ENCODE measurements at places on chromosomes 1 and 21.

- no peak for DNase-seq
Observed at GRCh38 chr1:207832796-207833195, 78.1 kb downstream of the CD34 start.

DNA sequence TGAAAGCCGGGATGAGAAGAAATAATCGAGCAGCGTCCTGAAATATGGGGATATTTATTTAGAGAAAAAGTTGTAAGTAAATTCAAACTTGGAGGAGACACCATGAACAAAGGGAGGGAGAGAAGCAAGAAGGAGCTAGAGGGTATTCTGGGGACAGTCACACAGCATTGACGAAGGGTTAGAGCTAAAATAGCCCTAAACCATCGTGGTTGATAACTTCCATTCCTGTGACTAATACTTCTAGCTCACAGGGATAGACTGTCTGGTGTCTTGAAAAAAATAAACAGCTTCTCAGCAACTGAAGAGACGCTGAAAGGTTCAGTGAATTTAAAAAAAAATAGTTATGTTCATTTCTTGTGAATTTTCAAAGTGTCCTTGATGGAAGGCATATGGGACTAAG, 86.7 kb downstream of the LRRC53 start:
- no peak for DNase-seq

DNA sequence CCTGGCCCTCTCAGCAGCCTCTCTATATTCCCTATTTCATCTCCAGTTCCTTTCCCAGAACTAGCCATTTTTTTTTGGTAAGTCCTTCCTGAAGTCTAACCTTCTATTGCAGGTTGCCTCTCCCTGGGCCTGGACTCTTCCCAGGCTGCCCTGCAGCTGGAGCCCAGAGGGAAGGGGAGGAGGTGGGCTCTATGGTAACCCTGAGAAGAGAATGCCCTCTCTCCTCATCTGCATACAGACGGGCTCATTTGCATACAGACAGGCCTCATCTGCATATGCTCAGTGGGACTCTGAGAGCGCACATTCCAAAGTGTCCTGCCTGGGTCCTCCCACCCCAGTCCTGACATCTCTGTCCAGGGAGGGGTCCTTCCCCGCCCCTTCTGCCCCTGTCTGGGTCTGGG, 32.7 kb downstream of the RHBG start:
- DNase-seq: no peak

GRCh38 chr1:178659789-178660208, 65.2 kb upstream of the RALGPS2 start:
- DNase-seq: no peak

DNA sequence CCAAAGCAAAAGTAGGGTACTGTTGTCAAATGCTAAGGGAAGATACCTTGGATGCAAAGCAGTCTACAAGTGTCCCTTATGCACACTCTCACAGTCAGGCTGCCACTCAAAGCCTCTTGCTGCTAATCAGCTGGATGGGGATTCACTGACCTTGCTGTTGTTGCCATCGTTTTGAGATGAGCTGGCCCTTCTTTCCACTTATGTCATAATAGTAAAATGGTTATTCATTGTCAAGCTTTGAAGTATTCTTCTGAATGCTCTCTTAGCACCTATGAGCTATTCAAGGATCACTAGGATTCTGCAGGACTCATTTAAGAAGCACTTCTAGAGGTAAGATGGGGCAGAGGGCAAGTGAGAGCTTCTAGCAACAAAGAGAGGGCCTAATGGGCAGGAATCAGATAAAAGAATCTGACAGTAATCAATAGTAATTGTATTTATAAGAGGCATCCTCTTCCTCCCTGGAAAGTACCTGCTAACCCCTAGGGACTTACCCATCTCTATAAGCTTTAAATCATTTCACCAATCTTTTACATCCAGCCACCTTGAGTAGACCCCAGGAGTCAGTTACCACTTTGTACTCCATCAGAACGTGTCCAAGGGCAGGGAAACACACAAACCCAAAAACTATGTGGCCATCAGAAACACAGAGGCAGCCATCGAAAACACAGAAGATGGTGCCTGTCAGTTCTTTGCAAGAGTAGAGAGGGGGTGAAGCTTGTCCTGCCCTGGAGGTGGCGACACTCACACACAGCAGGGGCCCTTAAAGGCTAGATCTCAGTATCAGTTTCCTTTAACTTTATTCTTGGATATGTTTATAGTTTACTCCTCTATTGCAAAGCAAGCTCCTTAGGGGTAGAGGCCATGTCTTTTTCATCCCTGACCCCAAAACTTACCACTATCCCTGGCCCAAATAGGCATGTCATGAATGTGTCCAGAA, 103.7 kb upstream of the NFIA start:
- peak; percentile 7 for DNase-seq

GRCh38 chr21:31753949-31754707, 22.2 kb upstream of the SCAF4 start:
- no peak for DNase-seq

DNA sequence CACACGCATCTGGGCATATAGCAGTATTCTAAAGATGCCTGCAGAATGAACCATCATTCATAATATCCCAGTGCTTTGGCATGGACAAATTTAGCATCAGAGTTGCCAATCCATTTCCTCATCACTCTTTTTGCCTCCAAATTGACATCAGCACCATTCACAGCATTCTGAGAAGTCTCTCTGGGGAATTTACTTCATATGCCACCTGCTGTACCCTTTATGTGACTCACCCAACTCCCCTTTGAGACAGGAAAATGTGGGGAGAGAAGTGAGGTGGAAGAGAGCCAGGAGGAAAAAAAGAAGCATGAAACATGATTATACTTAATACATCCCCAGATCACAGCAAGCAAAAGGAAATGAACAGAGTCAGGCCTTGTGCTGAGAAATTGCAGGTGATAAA, 37.4 kb downstream of the RAB3B start:
- DNase-seq: no peak

- no peak for DNase-seq
Observed at GRCh38 chr1:154884869-154885701, 15.0 kb upstream of the KCNN3 start.

DNA sequence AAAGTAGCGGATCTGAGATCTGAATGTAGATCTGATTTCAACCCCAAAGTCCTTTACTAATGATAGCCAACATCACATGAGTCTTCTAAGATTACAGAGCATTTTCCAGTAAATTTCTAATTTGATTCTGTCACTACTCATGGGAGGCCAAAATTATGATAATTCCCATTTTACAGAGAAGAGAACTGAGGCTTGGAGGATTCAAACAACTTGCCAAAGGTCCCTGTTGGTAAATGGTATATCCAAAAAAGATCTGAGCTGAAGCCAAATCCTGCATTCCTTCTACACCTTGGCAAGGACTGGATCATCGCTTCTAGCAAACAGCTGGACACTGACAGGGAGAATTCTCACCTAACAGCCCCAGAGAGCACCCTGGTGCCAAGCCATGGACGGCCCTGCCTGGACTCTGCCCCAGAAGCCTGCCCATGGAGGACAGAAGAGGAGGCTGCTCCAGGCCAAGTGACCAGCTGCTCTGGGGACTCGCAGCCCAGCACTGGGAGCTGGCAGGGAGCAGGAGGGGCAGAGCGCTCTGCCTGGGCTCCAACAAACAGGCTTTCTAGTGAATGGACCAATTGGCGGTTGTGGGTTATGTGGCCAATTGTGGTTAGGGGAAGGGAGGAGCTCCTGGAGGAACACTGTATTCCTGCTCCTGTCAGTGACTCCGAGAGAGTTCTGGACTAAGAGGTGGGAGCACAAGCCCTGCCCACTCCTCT, 6.4 kb upstream of the CSF1 start:
- no peak for DNase-seq

DNA sequence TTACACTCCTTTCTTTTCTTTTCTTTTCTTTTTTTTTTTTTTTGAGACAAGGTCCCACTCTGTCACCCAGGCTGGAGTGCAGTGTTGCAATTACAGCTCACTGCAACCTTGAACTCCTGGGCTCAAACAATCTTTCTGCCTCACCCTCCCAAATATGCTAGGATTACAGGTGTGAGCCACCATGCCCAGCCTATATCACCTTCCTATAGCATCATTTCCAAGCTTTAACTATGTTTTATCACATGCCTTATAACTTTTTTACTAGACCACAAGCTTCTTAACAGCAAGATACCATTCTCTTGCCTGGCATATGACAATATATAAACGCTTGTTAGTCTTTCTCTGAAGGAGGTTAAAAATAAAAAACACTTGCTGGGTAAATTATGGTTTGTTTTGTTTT, 55.3 kb upstream of the MUTYH start:
- no peak for DNase-seq

GRCh38 chr21:45554477-45555175, 12.4 kb upstream of the SLC19A1 start:
- DNase-seq: peak; percentile 88

- DNase-seq: peak; percentile 23
Observed at GRCh38 chr1:40394491-40395172, 21.1 kb downstream of the SMAP2 start.

DNA sequence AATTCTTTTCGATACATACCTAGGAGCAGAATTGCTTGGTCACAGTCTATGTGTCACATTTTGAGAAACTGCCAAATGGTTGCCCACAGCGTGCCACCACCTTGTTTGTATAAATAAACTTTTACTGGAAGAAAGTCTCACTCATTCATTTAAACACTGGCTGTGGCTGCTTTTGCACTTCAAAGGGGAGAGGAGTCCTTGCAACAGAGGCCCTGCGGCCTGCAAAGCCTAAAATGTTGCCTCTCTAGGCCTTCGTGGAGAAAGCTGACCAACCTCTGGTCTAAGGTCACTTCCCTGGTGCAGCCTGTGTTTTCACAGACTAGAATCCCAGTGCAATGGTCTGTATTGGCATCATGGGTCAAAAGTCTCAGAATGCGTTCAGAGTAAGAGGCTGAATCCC, 8.3 kb downstream of the RIPK4 start:
- DNase-seq: no peak

DNA sequence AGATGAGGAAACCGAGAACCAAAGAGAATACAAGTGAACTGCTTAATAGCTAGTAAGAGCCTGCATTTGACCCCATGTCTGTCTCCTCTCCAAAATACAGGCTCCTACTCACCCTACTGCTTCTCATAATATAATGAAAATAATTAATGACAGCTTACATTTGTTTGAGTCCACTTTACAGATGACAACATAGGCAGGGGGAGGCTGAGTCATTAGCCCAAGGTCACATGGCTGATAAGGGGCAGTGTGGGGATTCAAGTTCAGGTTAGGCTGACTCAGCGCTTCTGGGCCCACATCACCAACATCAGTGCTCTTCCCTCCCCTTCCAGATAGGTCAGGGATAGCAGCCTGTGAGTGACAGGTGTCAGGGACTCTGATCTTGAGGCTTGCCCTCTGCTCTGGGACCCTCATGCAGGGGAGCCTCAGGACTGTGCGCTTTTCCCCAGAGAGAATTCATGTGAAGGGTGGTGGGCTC, 16.2 kb downstream of the AZIN2 start:
- no peak for DNase-seq

GRCh38 chr1:216293683-216294082, 129.6 kb downstream of the USH2A start:
- no peak for DNase-seq

GRCh38 chr1:56326056-56326455, 253.3 kb downstream of the PLPP3 start:
- DNase-seq: no peak

DNA sequence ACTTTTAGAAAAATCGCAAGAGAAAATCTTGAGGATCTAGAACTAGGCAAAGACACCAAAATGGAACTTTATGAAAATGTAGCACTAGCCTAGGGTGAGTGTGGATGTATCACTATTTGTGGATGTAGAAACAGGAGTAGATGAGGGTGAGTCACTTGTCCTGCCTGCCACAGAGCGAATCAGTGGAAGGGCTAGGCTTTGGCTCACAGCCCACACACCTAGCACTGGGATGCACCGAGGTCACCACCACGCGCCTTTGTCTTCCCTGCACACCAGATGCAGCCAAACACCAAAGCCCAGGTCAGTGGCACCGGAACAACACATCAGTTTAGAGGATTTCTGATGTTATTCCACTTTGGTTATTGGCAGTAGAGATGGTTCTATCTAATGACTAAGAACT, 38.2 kb downstream of the PKNOX1 start:
- no peak for DNase-seq

- DNase-seq: no peak
Observed at GRCh38 chr1:15628003-15628402, 10.7 kb downstream of the DDI2 start.

DNA sequence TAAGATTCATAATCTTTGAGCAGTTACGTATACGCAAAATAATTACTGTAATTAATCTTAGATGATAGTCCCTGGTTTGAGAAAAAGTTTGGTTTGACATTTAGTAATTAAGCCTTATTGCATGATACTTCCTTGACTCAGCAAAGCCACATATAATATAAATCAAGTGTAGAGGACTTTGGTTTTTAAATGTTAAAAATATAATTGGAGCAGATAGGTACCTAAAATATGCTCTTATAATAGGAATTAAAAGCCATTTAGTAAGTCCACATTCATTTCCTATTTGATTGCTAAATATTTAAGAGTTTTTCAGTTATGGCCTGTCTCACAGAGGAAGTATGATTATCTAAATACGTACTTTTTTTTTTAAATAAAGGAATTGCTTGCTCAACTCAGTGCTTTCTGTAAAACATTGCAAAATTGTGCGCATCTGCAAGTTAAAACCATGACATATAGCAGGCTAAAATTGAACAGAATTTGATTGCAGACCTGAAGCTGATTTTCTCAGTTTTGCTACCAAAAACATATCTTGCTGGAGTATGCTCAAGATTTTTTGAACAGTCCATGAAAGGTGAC, 20.4 kb downstream of the RPE65 start:
- DNase-seq: no peak

GRCh38 chr1:74654708-74655107, 18.9 kb downstream of the ERICH3 start:
- no peak for DNase-seq

Data from effector CD8-positive, alpha-beta T cell (primary cell).